DMS 273 treated with DMSO at 0.1 percent for 48 hours (cell line): ENCODE measurements at places on chromosomes 2 and 18.

- DNase-seq, result no peak
Observed at GRCh38 chr18:27808683-27809082, 368.2 kb downstream of the CDH2 start.

- DNase-seq, result no peak
Observed at GRCh38 chr18:25314151-25314837, 37.7 kb downstream of the ZNF521 start.

- DNase-seq, result no peak
Observed at GRCh38 chr2:239826376-239826775, 198.8 kb downstream of the NDUFA10 start.

DNA sequence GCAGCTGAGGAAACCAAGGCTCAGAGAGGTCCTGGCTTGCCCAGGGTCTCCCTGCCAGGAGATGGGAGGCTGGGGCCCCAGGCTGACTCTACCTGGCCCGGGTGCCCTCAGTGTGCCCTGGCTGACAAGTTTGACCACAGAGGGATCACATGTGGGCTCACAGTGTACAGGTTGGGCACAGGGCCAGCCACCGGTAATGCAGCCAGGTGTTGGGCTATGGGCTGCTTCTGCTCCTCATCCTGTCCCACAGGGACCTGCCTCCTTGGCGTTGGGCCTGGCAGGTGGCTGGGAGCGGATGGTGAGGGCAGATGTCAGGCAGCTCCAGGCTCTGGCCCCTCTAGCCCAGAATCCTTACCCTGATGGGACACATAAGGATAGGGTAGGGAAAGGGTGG lies 250.5 kb downstream of the LOXHD1 start:
- DNase-seq, result no peak

GRCh38 chr2:128456281-128456680 lies 137.6 kb upstream of the HS6ST1 start:
- no peak for DNase-seq

DNA sequence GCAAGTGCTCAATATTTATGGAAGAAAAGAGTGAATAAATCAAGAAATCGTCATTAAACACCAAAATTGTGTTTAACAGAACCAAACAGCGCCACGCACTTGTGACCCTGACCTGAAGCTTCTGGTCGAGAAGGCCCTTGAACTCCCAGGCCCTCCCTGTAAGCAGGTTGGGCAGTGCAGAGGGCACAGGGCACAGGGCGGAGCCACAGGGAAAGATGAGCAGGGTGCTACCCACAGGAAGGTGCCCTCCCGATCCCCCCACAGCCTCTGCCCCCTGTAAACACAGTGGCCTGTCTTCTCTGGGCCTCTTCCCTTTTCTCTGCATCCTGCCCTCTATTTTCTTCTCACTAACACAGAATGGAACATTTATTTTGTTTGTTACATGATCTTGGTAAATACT lies 16.9 kb upstream of the TUBB6 start:
- no peak for DNase-seq

GRCh38 chr2:33219850-33220275 lies 256.6 kb upstream of the RASGRP3 start:
- no peak for DNase-seq

GRCh38 chr2:54176577-54176976 lies 61.2 kb downstream of the ACYP2 start:
- no peak for DNase-seq

DNA sequence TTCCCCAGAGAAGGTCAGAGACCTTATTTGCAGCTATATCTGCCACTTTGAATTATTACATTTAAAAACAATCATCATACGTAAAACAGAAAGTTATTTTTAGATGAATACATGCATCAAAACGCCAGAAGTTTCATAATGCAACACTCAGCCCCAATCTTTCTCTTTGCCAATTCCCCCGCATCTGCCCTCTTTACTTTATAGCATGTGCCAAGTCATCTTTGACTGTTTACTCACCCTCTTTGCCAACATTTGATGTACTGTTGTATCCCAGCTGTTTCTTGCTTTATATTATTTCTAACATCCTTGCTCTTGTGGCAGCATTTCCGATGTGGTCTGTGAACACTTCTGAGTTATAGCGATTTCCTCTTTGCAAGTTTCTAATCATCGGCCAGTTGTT lies 86.2 kb downstream of the CRIM1 start:
- no peak for DNase-seq

GRCh38 chr18:23669804-23670405 lies 7.2 kb upstream of the ANKRD29 start:
- no peak for DNase-seq
